ENCODE measurements at places on chromosomes 2 and 18.
A peak's percentile ranks its signal among the peaks of the same experiment; 100 is the strongest.

DNA sequence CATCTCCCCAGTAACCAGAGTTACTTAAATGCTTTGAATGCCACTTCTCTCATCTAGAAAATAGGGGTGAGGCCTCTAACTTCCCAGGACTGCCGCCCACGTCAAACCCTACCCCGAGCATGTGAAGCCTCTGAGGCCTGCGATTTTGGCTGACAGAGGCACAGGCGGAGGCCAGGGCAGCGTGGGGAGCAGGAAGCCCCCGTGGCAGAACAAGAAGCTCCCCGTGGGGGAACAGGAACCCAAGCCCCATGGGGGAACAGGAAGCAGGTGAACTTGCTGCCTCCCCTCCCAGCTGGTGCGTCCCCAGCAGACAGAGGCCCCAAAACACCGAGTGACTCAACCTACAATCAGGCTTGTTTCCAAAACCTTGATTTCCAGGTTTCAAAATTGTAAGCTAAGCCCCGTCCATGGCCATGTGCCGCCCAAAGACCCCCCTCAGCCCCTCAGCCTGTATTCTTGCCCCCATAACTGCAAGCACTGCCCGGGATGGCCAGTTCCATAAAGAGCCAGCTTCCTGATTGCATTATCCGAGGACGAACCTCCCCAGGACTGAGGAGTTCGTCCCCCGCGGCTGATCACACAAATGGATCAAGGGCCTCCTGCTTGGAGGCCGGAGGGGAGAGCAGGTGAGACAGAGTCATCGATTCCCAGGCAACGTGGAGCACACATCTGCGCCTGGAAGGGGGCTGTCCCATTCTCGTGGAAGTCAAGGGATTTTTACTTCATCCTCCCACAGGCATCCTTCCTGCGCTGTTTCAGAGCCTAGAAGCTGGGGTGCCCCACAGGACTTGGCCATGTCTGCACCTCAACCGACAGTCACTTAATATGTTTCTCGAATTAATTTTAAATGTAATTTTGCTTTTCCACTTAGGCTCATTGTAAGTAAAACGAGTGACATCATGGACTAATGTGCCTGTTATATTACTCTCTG, 36.3 kb upstream of the CTDP1 start:
- no peak for DNase-seq

DNA sequence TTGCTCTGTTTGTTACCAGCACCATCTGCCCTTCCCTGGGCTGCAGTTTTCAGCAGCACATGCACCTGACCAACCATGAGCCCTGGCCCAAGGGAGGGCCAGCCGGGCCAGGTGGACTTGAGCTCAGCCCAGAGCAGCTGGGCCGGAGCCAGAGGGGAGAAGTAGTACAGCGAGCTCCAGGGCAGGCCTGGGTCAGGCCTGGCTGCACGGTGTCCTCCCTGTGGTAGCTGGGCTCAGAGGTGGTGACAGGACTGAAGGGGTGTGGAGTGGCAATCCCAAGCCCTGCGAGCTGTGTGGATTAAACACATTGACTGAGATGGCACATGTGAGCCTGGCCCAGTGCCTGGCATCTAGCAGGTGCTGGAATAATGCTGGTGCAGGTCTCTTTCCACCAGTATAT, 222.2 kb downstream of the GLI2 start:
- DNase-seq: no peak

GRCh38 chr18:28124131-28125029, 52.5 kb downstream of the CDH2 start:
- DNase-seq: no peak

DNA sequence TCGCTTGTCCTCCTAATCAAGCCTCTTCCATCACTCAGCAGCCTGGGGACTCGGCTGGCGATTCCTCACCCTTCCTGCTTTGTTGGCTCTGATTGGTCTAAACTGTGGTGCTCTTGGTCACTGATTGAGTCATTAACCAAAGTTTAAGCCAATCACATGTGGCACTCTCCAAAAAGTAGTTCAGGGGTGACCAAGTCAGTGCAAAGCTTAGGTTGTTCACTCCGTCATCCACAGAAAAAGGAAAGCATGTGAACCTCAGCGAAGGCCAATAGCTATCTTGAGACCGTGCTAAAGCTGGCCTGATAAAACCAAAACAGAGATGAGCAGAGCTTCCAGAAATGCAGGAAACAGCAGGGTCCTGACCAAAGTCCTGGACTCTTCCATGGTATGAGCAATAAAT, 4.9 kb downstream of the ALPK2 start:
- no peak for DNase-seq

GRCh38 chr2:201440182-201440581, 11.1 kb downstream of the TRAK2 start:
- peak; percentile 81 for DNase-seq

DNA sequence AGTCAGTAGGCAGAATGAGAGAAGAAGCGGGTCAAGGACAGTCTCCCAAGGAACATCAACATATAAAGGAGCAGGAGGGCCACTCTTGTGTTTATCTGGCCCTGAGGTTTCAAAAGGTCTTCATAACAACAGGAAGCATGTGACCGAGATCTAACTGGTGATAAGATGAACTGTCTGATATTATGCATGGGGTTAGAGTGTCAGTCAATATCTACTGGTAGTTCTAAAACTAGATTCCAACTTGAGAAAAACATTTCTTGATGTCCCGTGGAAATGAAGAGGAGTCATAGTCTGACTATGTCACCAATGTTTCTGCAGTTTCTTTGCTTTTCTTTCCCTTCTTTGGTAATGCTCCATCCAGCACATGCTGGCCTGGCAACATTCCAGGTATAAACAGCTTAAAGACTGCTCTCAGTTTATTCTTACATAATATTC, 77.5 kb upstream of the ITPRID2 start:
- DNase-seq: no peak

- no peak for DNase-seq
Measured at GRCh38 chr2:191933307-191934105, 86.6 kb upstream of the CAVIN2 start.

GRCh38 chr2:176552501-176553135, 283.4 kb downstream of the MTX2 start:
- DNase-seq: no peak

DNA sequence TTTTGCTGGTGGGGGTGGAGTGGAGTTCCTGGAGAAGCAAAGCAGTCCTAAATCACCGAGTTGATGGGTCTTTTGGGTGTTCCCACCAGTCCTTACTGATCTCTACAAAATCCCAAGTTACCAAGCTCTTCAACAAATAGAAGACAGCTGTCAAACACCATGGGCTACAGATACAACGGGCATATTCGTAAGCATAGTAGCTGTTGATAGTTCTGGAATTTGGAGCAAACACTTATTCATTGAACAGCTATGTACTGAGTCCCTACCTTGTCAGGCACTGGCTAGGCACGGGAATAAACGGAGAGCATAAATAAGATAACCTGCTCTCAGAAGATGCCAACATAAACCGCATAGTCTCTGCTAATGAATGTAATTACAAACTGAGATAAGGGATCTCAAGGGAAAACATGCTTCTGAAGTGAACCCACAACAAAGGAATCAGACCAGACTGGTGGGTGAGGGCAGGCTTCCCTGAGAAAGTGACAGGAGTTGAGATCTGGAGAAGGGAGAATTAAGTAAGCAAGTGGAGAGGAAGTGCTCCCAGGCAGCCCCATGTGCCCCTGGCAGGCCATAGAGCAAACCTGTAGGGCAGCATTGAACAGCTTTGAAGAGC, 947 bp upstream of the ANKRD44 start:
- no peak for DNase-seq

DNA sequence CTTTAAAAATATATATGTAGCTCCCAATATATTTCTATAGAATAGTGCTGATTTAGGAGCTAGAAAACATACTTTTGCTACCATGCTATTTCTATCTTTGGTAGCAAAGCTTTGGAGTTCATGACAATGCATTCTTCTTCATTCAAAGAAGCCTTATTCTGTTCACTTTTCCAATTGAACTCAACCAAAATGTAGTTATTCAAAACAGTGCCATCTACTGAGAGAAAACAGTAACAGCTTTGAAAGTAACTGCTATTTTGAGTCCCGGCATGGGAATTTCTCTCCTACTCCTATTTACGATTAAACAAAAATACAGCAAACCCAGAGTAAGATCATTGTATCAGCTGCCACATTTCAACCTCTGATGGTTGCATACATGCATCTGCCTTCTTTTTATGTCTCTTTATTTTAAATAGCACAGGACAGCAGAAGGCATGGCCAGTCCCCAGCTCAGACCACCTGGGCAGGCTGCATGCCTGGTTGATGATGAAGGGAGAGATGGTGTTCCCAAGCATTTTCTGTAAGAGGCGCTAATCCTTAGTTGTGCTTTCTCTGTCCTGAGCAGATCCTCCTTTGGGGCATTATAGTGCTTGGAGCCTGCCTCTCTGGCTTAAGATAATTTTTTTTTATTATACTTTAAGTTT, 69.7 kb upstream of the SULT1C3 start:
- no peak for DNase-seq

- no peak for DNase-seq
Measured at GRCh38 chr2:221060376-221060775, 511.7 kb downstream of the EPHA4 start.

- no peak for DNase-seq
Measured at GRCh38 chr18:37440206-37440605, 125.4 kb downstream of the CELF4 start.

- DNase-seq: no peak
Measured at GRCh38 chr2:104861351-104862057, 7.6 kb downstream of the POU3F3 start.

DNA sequence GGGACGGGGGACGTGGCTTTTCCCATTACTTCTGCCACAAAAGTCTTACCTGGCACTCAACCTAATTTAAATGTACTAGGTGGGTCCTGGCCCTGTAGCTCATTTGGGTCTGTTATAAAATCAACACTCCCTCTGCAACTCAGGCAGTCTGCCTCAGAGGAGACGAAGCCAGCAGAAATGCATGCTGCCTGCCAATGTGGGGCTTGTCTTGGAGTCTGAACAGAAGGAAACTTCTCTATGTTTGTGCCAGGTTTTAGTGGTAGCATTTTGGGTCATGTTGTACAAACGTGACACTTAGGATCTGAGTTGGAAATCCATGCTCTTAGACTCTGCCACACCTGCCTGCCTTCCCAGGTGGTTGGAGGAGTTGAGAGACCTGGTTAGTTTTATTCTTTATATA, 292.5 kb upstream of the FAM98A start:
- no peak for DNase-seq

DNA sequence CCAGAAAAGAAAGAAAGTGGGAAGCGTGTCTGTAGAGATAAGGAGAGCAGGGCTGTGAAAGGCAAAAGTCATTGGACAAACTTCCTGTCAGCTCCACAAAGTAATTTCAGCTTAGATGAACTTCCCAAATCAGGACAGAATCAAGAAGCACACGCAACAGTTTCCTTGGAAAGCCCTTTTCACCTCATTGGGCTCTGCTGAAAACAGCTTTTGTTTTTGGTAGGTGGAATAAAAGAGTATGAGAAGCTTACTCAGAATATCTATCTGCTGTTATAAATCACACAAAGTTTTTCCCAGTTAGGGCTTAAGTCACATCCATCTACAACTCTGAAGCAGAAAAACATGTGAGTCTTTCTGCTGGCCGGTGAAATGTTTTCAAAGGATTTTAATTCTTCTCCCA, 42.4 kb upstream of the EFEMP1 start:
- no peak for DNase-seq

DNA sequence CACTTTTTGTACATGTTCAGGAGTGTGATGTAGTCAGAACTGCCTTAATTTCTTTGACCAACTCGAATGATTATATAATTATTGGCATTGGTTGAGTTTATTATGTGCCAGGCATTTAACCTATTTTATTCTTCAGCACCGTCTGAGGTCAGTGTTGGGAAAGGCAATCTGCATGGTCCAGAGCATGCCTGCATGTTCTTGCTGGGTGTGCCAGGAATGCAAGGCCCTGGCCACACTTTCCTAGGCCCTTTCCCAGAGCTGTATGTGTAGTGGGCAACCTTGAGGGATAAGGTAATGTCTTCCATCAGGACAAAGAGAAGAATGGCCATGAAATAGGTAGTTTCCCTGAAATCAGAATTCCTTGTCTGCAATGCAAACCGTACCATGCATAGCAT, 9.7 kb upstream of the SNRNP200 start:
- no peak for DNase-seq

DNA sequence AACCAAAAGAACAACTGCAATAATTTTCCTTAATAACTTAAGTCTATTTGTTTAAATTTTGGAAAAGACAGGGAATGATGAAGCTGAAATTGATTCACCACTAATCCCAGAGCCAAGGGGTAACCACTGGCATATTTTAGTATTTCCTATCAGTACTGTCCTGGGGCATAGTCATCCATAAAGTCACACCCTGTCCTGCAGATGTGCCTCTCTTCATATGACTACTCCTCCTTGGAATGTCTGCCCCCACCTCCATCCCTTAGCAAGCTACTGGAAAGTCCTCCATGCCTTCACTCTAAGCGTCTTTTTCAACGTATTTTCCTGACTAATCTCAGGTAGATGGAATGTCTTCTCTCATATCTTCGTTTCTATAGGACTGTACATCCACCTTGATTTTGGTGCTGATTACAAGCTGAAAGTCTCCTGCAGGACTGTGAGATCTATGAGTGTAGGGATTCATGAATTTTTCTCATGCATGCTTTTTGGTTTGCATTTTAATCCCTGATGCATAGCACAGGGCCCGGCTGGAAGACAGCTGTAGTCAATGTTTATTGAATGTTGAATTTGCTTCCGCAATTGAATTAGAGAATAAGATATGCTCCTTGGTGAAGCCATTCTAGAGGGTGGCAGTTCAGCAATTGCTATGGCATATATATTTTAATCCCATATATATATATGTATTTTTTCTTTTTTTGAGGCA, 85.6 kb downstream of the MOGAT1 start:
- DNase-seq: no peak

DNA sequence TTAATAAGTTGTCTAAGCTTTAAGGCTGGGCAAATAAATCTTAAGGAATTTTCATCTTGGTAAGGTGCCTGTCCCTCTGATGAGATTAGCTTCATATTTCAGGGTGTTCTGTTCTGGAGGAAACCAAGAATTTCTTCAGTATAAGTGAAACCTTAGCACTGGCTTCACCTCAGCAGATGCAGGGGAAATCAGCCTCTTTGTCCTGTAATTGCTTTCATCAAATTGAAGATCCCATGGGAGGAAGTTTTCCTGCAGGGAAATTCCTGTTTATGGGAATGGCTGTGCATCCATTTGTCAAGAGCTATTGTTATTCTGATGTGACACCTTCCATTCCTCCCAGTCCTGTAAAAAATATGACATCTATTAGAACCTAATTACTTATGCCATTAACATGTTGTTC, 174.5 kb downstream of the PTPRM start:
- no peak for DNase-seq

DNA sequence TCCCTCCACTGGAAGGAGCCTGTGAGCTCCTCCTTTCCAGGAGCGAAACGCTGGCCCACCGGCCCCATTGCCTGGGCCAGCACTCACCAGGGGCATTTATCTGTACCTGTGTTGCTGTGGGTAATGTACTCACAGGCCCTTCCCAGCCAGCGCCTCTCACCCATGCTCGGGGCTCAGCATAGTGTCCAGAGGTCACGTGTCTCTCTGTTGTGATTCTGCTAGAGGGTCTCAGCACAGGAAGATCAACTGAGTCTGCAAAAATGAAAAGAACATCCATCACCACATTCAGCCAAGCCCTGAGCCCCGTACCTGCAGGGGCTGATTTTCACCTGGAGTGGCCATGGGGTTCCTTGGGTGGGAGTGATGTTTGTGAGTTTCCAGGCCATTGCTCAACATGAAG, 103.1 kb upstream of the TPO start:
- DNase-seq: no peak

GRCh38 chr18:54931152-54931551, 28.1 kb downstream of the CCDC68 start:
- DNase-seq: no peak

GRCh38 chr2:5942204-5942603, 250.0 kb downstream of the SOX11 start:
- DNase-seq: no peak
